Fibroblast of skin of left biceps (primary cell): ENCODE measurements at places on chromosomes 2 and 18.

GRCh38 chr2:26462511-26463243, 15.2 kb downstream of the OTOF start:
- peak; percentile 12 for DNase-seq

DNA sequence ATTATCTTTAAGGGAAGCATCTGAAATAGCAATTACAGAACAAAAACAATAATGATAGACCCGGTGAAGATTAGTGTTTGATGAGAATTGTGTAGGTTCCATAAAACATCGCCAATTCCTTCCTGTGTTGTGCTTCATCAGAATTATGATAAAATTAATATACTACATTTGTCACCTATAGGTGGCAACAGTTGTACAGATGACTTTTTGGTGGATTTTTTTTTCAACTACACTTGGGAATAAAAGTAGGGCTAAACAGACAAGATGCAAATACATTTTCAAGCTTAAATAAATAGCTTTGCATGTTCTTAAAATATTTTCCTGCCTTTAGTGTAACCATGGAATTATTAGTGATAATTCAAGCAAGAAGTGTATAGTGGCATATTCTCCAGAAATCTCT, 7.0 kb upstream of the LYPD1 start:
- no peak for DNase-seq

DNA sequence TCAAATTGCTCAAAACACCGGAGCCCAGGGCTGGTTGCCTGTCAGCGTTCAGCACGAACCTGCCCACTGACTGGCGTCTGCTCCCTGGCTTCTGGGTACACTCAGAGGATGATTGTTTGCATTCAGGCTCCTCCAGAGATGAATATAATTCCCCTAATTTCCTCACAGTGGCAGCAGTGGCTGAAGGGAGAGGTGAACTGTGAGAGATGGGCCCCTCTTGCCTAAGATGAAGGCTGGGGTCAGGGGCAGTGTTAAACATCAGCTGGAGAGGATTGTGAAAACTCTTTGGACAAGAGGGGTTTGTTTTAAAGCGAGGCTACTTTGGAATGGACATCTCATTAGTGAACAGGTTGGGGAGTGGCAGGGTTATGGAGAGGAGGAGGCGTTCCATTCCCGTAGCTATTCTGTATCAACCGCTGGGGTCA, 31.0 kb downstream of the TCF7L1 start:
- DNase-seq = no peak

DNA sequence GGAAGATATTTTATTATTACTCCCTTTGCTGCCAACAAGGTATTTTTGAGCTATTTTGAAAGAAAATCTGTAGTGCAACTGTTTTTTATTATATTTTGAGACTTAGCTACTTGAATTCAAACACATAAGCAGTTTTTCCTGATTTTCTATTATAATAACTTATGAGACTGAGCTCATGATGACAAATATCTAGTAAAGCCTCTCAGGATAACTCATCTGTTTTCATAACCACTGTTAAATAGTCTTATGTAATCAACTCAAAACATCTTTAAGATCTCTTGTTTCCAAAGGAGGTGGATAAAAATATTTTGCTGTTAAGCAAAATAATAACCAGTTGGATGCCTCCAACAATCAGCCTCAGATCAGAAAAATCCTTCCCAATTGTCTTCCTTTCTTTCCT, 21.9 kb upstream of the PPP1CB start:
- no peak for DNase-seq

GRCh38 chr2:205496772-205497171, 185.5 kb upstream of the NRP2 start:
- peak; percentile 95 for DNase-seq

- no peak for DNase-seq
Observed at GRCh38 chr2:121084130-121084680, 200.8 kb downstream of the TFCP2L1 start.

DNA sequence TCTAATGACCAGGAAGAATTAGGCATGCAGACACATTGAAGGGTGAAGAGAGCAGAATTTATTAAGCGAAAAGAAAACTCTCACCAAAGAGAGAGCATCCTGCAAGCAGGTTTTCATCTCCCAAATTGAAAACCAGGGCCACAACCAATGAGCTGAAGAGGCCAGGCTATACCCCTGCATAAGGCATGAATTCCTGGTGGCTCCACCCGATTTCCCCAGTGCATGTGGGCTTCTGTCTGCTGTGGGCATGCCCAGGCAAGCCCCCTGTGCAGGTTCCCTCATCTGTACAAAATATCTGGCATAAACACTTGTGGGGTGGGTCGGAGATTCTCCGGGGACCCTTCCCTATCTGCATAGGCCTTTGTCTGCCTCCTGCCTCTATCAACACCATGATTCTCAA, 621.6 kb upstream of the LRRTM1 start:
- no peak for DNase-seq
